Suprapubic skin (tissue), 4 donors: ENCODE measurements at places on chromosomes 6 and 20. TPM values are rescaled to one million over a fixed set of nuclear protein-coding genes. Genes with fewer than 3 reads are reported as not detected.

- DNase-seq = no peak
Observed at GRCh38 chr6:111220383-111221031, 133.2 kb downstream of the SLC16A10 start.

DNA sequence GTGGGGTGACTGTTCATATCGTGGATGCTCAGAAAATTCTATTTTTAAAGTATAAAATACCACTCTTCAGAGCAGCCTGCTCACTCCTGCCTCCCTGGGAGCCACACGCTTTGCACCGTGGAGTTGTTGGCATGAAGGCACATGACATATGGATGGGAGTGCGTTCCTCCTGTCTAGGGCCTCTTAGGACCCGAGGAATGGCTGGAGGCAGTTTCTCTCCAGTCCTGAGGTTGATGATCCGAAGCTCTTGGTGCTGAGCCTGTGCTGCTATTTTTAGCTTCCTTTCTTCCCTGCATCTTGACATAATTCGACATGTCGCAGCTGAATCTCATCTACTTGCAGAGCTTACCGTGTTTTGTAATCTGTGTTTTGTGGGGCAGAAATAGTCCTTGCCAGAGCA, 73.9 kb downstream of the PHACTR3 start:
- DNase-seq = no peak

Gene RGS19
- total RNA-seq = 14.8 TPM

Gene PEDS1
- total RNA-seq = 30.5 TPM

DNA sequence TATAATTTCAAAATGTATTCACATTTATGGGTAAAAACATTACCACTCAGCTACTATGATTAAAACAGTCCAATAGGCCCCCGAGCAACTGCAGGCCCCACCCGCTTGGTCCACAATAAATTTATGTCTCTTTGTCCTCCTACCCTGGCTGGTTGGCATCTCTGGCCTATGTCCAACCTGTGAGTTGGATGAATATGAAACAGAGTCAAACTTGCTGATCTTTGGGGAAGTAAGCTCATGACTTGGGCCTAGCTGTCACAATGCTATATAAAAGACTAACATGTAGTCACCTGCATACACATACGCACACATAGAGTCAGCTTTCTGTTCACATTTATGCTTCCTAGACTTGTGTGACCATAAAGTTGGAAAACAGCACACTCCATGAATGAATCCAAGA, 20.5 kb downstream of the MAP7 start:
- DNase-seq = no peak
